ENCODE measurements at places on chromosomes 3 and 15. TPM values are rescaled to one million over a fixed set of nuclear protein-coding genes. Genes with fewer than 3 reads are reported as not detected.

- H3K4me1 ChIP-seq: no peaks in the 10 kb centered on the region
- no peak overlapping the region for H3K27ac ChIP-seq
- H3K36me3 ChIP-seq: no peaks in the 10 kb centered on the region
- no peak overlapping the region for H3K4me3 ChIP-seq
Measured at GRCh38 chr3:140285380-140285779, 350.4 kb downstream of the CLSTN2 start.

Gene NMNAT3
- 4.5 TPM for total RNA-seq

Gene ABI3BP
- total RNA-seq: 16.4 TPM

DNA sequence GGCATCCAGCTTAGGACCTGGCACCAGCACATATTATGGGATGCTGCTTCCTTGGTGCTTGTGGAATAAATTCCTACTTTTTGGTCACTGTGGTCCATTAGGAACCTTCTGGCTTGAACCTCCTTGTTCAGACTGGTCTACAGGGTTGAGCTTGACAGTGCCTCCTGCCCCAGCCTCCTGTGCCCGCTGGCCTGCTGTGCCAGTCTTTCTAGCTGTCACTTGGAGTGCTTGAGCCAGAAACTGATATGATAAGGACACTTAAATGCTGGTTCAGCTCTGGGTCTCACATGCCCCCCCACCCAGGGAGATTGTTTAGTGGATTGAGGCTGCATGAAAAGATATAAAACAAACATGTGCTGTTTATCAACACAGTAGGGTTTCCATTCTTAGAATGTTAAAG is 147.8 kb downstream of the SLCO3A1 start:
- DNase-seq: no peak
- H3K36me3 ChIP-seq: no peaks in the 10 kb centered on the region
- H3K4me1 ChIP-seq: peaks cover 8% of the 10 kb centered on the region
- H3K27ac ChIP-seq: no peak overlapping the region

Gene CASR
- total RNA-seq: 0.16 TPM

Measured in colonic mucosa (tissue), 4 donors.